ENCODE measurements at places on chromosomes 1 and 21.

DNA sequence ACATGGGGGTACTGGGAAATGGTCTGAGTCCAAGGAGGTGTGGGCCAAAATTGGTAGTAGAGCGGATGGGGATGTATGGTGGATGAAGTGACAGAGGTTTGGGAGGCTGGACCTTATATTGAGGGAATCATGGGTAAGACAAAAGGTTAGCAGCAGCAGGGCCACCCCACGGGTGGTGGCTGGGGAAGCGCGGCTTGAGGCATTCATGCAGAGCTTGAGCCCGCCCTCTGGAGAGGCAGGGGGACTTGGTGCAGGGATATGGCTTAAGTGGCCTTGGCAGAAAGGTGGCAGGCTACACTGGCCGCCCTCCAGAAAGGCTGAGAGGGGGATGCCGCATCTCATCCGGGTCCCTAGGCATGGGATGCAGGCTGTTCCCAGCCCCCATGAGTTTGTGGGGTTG is 31.5 kb downstream of the HMGB4 start:
- no peak for DNase-seq

DNA sequence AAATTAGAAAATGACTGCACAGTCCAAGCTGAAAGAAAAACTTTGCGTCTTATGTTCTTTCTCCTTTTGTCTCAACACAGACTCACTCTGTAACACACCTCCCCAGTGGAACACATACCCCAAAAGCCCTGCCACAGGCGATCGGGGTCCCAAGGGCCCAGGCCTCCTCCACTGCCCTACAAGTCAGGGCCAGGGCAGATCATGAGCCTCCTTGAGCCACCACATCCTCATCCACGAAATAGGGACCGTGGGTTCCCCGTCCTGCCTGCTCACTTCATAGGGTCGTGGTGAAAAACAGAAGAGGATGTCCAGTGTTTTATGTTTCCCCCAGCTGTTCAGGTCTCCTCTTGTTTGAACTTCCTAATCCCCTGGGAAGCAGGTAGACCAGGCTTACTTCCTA is 116.7 kb downstream of the KCNN3 start:
- no peak for DNase-seq

GRCh38 chr1:201469645-201470074 is 672 bp upstream of the PHLDA3 start:
- DNase-seq: no peak

GRCh38 chr1:157137408-157138219 is 581 bp downstream of the ETV3 start:
- no peak for DNase-seq

DNA sequence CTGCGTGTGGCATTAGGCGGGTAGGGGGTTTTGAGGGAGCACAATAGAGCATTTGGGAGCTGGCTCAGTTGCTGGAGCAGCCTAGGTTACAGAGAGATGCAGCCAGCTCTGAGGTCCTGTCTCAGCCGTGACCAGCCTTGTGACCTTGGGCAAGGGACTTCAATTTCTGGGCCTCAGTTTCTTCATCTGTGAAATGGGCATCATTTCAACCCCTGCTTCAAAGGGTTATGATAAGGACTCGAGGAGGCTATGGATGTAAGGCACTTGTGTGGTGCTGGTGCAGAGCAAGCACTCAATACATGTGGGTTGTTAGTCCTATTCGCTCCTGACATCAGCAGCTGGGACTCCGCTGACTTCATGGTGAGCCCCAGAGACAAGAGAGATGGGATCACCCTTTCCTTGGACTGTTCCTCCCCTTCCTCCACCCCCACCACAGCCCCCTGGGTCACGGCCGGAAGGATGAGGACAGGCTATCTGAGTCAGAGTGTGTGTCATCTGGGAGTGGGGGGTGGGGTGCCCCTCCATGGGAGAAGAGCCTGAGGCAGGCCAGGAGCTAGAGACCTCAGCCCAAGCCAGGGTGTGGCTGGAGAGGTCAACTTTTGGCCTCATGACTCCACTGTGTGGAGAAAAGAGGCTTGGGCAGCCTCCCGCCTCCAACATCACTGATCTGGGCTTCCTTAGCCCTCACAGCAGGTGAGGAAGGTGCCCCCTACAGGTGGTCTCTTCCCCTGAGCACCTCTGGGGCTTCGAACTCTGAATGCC is 71.4 kb upstream of the ZBTB40 start:
- no peak for DNase-seq

GRCh38 chr1:221816899-221817298 is 75.0 kb upstream of the DUSP10 start:
- DNase-seq: no peak

DNA sequence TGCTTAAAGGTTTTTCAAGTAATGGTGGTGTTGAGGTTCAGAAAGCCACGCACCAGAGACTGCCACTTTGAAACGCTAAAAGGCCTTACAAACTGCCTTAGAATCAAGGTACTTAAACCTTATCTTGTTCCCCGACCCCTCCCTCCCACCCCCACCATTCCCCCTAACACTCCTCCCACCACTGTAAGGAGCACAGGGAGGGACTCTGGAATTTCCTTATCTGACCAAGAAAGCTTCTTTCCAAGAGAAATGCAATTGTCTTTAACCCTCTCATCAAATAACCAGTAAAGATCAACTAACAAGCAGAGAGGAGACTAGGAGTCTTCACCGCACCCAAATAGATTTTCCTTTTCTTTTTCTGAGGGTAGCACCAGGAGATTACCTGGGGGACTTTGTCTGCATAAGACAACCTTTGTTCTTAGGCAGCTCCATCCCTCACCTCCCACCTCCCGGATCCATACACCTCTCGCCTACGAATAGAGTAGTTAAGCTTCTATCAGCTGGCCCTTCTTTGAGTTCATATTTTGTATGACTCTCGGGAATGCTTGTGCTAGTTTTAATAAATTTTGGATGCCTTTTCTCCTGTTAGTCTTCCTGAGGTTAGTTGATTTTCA is 137.7 kb upstream of the ADGRL2 start:
- no peak for DNase-seq
